ENCODE measurements at places on chromosomes 13 and 19.
A peak's percentile ranks its signal among the peaks of the same experiment; 100 is the strongest.

DNA sequence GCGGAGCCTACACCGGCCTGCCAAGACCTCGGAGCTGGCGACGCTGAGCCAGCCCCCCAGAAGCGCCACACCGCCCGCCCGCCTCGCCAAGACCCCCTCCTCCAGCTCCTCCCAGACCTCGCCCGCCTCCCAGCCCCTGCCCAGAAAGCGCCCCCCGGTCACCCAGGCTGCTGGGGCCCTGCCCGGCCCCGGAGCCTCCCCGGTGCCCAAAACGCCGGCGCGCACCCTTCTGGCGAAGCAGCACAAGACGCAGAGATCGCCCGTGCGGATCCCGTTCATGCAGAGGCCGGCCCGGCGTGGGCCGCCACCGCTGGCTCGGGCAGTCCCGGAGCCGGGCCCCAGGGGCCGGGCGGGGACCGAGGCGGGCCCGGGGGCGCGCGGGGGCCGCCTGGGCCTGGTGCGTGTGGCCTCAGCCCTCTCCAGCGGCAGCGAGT is 10.2 kb downstream of the C19orf25 start:
- DNase-seq: no peak

- DNase-seq: no peak
These were observed 14.2 kb upstream of the SEMA6B start for GRCh38 chr19:4573682-4574081.

- DNase-seq: no peak
These were observed 406.3 kb downstream of the COG6 start for GRCh38 chr13:40061466-40062450.

DNA sequence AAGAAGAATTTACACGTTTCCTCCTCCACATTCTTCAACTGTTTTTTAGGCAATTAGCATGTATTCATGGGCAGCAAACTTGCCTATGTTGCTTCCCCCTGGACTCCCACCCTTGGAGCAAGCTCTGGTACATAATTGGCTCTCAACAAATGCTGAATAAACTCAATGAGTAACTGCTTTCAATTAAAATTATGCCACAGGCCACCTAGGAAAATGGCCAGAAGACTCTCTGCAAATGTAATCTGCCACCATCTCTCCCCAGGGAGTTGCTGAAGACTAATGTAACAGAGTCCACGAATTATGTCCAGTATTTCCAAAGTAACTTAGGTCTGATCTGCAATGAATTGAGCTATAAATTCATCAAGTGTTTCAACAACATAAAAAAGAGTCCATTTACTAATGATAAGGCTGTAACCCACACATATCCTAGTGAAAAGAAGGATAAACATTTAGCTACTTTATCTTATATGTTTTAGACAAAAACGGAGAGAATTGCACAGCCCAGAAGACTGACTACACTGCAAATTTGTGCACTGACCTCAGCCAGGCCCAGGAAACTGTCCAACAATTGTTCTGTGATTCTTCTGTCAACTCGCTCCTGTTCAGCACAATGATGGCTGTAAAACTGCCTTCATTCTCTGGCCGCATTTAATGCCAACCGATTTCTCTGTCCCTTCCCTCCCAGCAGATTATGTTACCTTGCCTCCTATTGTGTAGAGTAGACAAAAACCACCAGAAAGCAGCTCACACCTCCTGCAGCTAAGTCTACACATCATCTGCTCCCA is 808.6 kb upstream of the ARGLU1 start:
- no peak for DNase-seq

GRCh38 chr13:36858290-36858689 is 39.3 kb downstream of the RFXAP start:
- peak; percentile 63 for DNase-seq

DNA sequence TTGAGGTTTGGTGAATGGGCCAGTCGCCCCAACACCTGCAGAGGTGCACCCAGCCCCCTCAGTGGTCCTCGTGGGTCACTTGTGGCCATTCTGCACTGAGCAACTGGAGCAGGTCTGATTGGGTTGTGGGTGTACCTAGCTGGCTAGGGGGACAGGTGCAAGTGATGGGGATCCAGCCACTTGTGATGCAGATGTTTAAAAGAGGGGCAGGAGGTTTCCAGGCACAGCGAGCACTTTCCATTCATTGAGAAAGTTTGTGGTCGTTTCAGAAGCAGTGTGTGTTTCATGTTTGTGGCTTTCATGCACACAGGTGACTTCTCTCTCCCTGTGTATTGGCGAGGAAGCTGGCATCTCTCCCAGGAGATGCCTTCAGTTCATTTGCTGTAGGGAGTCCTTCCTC is 34.7 kb downstream of the TSSK6 start:
- DNase-seq: no peak

GRCh38 chr13:44368599-44369368 is 4.8 kb upstream of the SERP2 start:
- DNase-seq: no peak

- DNase-seq: no peak
These were observed 176.8 kb upstream of the PCDH20 start for GRCh38 chr13:61592489-61592888.

GRCh38 chr13:101019126-101019525 is 344.5 kb upstream of the TMTC4 start:
- DNase-seq: no peak

- no peak for DNase-seq
These were observed 7.8 kb downstream of the POU2F2 start for GRCh38 chr19:42124386-42124901.

- DNase-seq: peak; percentile 64
These were observed 744 bp upstream of the POU2F2 start for GRCh38 chr19:42132851-42133528.

DNA sequence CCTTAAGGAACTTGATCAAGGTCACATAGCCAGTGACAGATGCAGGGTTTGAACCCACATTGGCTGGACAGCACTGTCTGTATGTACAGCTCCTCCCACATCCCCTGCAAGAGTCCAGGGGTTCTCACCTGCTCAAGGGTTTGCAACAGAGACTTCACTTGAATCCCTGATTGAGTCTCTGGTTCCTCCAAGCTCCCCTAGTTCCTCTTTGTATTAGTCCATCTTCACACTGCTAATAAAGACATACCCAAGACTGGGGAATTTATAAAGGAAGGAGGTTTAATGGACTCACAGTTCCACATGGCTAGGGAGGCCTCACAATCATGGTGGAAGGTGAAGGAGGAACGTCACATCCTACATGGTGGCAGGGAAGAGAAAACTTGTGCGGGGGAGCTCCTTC is 72.8 kb upstream of the CLDN10 start:
- no peak for DNase-seq

- no peak for DNase-seq
These were observed 7.1 kb downstream of the FOSB start for GRCh38 chr19:45474606-45475521.

DNA sequence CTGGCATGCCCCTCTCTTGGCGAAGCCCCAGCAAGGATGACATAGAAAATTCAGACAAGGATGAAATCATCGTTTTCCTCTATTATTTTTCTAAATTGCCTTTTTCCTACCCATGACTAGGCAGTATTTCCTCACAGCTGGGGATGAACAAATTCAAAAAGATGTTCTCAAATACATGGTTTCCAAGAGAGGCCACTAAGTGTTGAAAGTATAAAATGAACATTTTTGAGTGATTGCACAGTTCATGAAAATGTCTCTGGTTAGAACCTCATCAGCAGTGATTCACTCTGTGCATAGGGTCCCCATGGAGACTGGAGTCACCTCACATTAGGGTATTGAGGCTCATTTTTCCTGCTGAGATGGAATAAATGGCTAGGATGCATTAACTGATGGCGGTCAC is 373.7 kb downstream of the DNAJC15 start:
- no peak for DNase-seq

DNA sequence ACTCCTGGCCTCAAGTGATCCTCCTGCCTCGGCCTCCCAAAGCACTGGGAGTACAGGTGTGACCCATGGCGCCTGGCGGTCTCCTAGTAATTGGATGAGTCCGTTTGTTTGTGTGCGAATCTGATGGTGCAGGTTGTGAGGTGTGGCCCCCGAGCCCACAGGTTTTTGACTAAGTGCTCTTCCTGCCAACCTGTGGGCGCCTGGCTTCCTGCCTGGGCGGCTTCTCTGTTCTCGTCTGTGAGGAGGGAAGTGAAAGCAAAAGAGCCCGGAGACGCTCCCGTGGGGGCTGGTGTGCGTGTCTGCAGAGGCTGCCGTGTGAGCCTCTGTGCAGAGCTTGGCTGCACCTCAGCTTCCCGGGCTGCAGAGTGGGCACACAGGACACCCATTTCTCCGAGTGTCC is 10.0 kb downstream of the ARHGAP45 start:
- peak; percentile 76 for DNase-seq

GRCh38 chr19:45476304-45476703 is 8.5 kb downstream of the FOSB start:
- no peak for DNase-seq

GRCh38 chr13:112434032-112434431 is 57.9 kb downstream of the SPACA7 start:
- DNase-seq: no peak

DNA sequence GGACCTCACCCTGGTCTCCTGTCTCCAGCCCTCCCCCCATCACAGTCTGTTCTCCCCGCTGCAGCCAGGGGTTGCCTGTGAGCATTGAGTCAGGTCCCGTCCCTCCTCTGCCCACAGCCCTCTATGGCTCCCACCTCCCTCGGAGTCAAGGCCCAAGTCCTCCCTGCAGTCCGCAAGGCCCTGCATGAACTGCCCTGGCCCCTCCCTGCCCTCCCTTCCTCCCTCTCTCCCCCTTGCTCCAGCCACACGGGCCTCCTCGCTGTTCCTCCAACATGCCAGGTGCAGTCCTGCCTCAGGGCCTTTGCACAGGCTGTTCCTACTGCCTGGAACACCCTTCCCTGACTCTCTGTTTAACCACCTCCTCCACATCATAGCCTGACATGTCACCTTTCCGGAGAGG is 2.8 kb downstream of the TINCR start:
- DNase-seq: no peak

DNA sequence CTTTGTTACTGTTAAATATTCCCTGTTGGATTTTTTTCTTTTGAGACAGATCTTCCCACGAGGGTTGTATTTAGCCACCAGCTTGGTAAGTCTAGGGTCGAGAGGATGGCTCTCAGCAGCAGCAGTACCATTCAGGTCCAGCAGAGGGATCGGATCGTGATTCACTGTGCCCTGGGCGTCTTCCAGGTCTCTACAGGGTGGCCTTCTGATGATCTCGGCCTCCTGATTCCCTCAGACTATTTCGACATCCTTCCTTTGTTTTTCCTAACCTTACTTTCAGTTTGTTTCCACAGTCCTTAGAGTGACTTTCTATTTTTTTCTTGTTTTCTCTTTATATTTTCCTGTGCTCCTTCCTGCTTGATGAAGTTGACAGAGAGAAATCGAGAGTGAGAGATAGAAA is 1436.9 kb downstream of the UQCRFS1 start:
- peak; percentile 64 for DNase-seq

DNA sequence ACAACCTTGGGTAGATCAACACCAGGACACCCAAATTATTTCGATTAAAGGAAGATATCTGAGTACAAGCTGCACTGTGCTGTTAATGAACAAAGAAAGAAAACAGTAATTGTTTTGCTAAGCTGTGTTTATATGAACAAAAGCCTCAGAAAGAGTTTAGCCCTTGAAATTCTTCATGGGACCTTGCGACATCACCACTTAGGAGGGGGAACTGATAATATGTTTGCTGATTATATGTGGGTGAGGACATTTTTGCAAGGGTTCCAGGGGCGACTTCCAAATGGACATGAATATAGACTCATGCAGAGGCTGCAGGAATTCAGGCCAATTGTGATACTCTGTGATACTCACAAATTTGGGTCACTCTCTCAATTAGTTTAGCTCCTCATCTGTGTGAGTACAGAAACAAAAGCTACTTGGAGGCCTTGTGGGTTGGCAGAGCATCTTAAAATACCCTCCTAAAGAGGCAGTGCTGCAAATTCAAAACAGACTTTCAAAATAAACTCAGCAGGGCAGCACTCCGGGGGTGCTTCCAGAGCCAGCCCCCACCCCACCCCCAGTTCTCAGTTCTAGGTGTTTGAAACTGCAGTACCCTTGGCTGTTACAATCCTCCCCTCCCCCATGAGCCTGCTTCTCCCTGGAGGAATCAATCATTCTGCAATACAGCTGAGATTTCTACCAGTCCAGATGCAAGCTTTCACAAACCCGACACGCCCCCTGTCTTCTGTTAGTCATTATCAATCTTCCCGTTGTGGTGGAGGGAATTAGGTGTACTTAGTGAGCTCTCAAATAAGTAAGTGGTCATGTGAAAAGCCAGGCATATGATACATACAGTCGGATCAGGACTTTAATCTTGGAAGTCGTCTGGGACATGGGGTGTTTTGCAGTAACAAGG is 97.0 kb upstream of the MBNL2 start:
- peak; percentile 64 for DNase-seq

DNA sequence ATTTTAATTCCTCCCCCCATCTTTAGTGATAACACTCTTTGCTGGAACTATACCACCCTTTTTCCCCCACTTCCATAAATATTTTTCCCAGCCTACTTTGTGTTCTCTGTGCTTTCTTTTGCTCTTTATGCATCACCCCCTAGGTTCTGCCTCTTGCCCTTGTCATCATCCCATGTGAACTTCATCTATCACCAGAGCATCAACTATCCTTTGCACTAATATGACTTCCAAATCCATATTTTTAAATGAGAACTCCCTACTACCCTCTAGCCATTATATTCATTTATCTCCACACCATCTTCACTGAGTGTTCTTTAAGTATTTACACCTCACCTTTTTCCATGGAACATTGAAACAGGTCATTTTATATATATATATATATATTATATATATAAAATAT is 452.7 kb downstream of the FOXO1 start:
- DNase-seq: no peak

DNA sequence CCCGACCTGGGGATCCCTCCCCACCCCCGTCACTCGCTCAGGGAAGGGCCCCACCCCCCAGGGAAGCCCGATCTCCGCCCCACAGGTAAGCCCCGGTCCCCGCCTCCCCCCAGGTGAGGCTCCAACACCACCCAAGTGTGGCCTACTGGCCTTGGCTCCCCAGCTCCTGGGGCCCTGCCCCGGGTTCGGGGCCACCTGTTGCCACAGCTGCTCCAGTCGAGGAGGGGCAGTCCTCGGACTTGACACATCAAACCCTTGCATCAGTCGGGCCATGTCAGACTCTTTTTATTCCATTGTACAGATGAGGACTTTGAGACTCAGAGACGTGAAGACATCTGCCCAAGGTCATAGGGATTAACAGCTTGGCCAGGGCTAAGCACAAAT is 512 bp downstream of the CC2D1A start:
- DNase-seq: peak; percentile 27

DNA sequence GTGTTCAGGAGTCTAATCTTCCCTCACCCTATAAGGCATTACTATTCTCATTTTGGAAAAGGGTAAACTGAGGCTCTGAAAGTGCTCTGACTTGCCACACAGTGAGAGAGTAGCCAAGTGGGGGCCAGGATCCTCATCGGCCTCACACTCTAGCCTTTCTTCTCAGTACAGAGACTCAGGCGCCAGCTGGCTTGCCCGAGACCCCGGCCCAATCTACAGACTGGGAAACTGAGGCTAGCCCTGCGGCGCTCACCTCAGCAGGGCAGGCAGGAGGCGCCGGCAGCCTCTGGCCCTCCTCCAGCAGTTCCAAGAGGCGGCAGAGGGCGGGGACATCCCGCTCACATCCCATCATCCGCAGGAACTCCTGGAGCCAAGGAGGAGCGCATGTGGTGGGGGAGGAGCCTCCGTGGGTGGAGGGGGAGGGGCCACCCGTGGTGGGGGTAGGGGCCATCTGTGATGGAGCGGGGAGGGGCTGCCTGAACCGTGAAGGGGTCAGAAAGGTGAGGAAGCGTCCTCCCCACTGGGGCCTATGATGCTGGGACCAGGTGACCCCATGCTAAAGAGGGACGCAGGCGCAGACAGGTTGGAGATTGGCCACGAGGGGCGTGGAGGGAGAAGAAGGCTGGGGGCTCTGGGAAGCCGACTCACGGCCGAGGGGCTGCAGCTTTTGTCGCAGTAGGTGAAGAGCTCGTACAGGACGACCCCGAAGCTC is 8.7 kb upstream of the INSL3 start:
- no peak for DNase-seq

Measured in NB4 (cell line).